Pancreas (tissue), 10 donors: ENCODE measurements at places on chromosomes 7 and 10. TPM values are rescaled to one million over a fixed set of nuclear protein-coding genes. Genes with fewer than 3 reads are reported as not detected.

Gene ABCB1
- 7.0 TPM for total RNA-seq

Gene FAM185A
- 3.8 TPM for total RNA-seq

Gene GPR15LG
- not detected for total RNA-seq

Gene OR13A1
- total RNA-seq = not detected

Gene FAM25A
- total RNA-seq = not detected

Gene TRIM50
- 27.0 TPM for total RNA-seq

Gene CDC14C
- not detected for total RNA-seq

Gene NKX1-2
- total RNA-seq = not detected

Gene EBF3
- 0.47 TPM for total RNA-seq

Gene ABI1
- 13.0 TPM for total RNA-seq

Gene GPRIN2
- 14.0 TPM for total RNA-seq

Gene RAMP3
- total RNA-seq = 6.2 TPM

Gene OR2A1
- total RNA-seq = not detected

Gene FBXL13
- total RNA-seq = 1.8 TPM

Gene FASTK
- total RNA-seq = 23.5 TPM

Gene C7orf57
- not detected for total RNA-seq

Gene LIPK
- not detected for total RNA-seq

Gene JAKMIP3
- total RNA-seq = 0.37 TPM

Gene SORCS1
- 1.8 TPM for total RNA-seq

Gene MOSPD3
- total RNA-seq = 10.3 TPM

Gene TRIM73
- total RNA-seq = 11.0 TPM

Gene TMEM236
- total RNA-seq = 0.62 TPM

Gene OR9A2
- not detected for total RNA-seq

Gene UPK3B
- 0.41 TPM for total RNA-seq

Gene PGAM2
- total RNA-seq = 0.65 TPM

Gene CNPY1
- total RNA-seq = not detected

Gene TMEM178B
- total RNA-seq = 1.4 TPM

Gene NEUROG3
- not detected for total RNA-seq

Gene NUDT13
- total RNA-seq = 1.1 TPM

Gene BTRC
- total RNA-seq = 8.7 TPM

Gene PCLO
- 4.6 TPM for total RNA-seq

Gene CYP2C19
- total RNA-seq = 0.04 TPM

Gene GPER1
- 0.20 TPM for total RNA-seq

Gene HOXA9
- total RNA-seq = not detected

Gene OPTN
- total RNA-seq = 47.9 TPM

Gene FBXL15
- 13.6 TPM for total RNA-seq

Gene CTAGE4
- total RNA-seq = 1.5 TPM

Gene STOX1
- total RNA-seq = 0.73 TPM

Gene AMPH
- total RNA-seq = 1.9 TPM
